Fibroblast of skin of left quadriceps (primary cell): ENCODE measurements at places on chromosomes 16 and 17.

- no peak for DNase-seq
These were observed at the start of gene HNF1B for GRCh38 chr17:37744961-37745800. Gene HNF1B, minus strand, starts transcription at chr17:37745059. Its CDS starts 175 bp downstream, at chr17:37744884.

DNA sequence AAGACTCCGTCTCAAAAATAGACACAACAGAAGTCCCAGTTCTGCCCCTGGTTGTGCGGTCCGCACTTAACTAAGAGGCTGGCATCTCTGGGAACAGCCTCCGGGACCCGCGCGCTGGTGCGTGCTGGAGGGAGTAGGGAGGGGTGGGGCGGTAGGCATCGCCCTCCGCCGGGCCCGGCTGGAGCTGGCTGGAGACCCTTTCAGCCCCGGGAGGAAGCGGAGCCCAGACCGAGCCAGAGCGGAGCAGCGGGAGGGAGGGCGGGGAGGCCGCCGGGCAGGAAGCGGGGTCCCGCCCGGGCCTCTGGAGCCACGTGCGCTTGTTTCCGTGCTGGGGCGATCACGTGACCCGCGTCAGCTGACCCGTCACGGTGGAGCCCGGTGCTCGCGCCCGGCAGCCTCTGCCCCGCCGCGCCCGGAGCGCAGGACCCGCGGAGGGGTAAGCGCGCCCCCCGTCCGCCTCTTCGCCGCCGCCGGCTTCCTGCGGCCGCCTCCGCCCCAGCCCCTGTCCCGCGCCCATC, at the start of gene WDR81:
TSS of gene WDR81 (plus strand) at position 354 of the 518 bp plus-strand sequence. CDS start 256 bp downstream, outside the sequence.
- DNase-seq: no peak

- DNase-seq: peak; percentile 76
These were observed 30.7 kb upstream of the ARHGAP17 start for GRCh38 chr16:25045696-25046381.

DNA sequence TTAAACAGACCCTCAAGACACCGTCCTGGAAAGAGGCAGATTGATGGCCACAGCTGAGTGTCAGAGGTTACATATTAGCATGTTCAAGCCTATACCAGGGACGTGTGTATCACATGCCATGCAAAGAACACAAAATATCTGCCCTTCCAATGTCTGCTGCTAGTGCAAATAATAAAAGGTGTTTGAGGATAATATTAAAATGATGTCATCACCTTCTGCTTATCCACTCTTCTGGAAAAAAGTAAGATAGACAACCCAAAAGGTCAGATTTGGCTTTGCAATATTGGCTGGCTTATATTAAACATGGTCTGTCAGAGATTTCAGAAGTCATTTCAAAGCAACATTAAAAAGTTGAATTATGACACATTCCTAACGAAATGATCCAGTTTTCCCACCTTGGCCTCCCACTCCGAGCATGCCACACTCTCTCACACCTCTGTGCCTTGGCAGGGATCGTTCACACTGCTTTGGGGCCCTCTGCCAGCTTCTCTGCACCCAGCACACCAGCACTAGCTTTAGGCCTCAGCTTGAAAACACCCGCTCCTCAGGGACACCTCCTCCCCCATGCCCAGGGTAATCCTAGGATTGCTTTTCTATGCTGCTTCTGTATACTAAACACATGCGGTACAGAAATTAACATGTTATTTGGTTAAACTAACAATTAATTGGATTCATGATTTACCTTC, 248.2 kb downstream of the NTN1 start:
- DNase-seq: no peak

DNA sequence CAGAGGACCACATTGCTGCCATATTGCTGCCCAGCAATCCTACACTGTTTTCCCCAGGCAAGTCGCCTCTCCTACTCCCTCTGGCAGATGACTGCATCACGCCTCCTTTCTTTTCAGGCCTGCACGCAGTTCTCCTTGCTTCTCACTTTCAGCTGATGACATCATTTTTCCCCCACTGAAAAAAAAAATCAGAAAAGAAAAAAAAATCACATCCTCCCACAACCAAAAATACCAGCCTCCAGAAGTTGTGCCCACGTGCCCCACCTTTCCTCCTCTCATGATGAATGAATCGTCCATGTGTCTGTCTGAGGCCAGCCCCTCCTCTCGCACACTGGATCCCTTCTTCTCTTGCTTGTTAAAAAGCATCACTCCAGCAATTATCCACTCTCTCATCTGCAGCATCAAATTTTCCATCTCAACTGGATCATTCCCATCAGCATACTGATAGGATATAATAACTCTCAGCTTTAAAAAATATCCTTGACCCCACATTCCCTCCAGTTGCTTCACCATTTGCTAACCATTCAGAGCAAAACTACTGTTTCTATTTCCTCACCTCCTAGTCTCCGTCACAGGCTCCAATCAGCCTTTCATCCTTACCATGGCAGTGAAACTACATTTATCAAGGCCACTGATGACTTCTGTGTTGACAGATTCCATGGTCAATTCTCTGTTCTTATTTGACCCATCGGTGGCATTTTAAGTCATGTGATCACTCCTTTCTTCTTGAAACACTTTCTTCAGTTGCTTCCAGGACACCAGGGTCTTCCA, 30.1 kb upstream of the DYNLL2 start:
- no peak for DNase-seq

DNA sequence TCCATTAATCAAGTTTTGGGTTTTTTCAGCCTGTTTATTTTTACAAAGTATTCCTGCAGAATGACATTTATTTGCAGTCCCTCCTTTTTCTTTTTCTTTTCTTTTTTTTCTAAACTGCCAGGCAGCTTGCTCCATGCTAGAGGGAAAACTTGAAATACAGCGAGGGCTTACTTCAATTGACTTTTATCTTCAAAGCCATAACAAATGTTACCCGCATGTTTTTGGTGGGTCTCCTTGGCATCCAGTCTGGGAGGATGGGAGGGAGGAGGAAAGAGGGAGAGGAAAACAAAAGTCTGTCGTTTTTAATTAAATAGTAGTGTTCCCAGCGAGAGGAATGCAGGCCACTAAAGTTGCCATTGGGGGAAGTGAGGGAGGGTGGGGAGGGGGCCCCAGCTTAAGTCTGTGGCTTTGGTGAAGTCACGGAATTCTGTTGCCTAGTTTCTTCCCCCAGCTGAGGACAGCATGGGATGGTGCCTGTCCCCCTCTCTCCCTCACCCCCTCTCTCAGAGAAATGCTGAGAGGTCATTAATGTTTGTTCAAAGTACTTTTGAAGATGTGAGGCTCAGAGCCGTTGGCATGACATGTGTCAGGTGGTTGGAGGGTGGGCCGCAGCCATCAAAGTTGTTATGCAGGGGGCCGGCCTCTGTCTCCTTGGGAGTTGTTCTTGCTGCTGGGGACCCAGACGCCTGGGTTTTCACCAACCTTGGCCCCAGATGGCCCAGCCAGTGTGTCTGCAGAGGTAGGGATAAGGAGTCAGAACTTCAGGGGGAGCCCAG, 2.9 kb downstream of the NKD1 start:
- no peak for DNase-seq

DNA sequence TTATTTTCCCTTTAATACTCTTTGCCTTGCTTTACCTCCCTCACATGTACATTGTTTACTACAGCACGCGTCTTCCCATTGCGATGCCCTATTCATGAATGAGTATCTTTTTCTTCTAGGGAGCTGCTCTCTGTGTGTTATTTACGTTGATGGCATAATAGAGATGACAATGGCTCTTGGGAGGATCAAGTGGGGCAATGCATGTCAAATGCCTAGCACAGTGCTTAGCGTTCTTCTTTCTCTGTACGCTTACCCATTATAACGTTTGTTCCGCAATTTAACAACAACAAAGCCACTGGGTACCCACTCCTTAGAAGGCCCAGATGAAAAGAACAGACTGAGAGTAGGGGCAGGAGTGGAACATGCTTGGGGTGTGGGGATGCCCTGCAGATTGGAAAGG, 271.6 kb upstream of the TNRC6C start:
- no peak for DNase-seq

GRCh38 chr17:19371259-19372010, 6.9 kb upstream of the MAPK7 start:
- no peak for DNase-seq

DNA sequence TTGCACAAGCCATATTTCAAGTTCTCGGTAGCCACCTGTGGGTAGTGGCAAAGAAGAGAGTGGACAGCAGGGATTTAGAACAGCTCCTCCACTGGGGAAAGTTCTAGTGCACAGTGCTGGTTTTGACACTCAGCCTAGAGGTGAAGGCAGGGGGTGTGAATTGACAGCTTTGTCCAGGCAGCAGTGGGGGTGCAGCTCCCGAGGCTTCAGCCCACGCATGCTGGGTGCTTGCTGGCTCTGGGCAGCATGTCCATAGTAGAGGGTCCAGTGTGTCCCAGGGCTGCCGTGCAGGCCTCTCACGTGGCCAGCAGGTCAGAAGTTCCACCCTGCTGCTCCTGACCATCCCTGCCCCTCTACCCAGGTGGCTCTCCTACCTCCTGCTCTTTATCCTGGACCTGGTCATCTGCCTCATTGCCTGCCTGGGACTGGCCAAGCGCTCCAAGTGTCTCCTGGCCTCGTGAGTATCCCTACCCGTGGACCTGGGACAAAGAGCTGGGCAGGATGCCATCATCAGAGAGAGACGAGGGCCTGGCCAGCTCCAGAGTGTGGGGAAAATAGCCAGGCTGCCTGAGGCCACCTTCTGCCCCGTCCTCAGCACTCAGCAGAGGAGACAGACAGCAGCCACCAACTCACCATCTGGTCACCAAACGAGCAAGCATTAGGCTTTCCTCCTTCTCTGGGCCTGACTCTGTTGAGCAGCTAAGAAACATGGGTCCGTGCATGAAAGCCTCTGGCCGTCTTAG, 29.8 kb downstream of the TTYH2 start:
- DNase-seq: no peak

- DNase-seq: no peak
These were observed 123.9 kb upstream of the CIBAR2 start for GRCh38 chr16:85235991-85236817.

DNA sequence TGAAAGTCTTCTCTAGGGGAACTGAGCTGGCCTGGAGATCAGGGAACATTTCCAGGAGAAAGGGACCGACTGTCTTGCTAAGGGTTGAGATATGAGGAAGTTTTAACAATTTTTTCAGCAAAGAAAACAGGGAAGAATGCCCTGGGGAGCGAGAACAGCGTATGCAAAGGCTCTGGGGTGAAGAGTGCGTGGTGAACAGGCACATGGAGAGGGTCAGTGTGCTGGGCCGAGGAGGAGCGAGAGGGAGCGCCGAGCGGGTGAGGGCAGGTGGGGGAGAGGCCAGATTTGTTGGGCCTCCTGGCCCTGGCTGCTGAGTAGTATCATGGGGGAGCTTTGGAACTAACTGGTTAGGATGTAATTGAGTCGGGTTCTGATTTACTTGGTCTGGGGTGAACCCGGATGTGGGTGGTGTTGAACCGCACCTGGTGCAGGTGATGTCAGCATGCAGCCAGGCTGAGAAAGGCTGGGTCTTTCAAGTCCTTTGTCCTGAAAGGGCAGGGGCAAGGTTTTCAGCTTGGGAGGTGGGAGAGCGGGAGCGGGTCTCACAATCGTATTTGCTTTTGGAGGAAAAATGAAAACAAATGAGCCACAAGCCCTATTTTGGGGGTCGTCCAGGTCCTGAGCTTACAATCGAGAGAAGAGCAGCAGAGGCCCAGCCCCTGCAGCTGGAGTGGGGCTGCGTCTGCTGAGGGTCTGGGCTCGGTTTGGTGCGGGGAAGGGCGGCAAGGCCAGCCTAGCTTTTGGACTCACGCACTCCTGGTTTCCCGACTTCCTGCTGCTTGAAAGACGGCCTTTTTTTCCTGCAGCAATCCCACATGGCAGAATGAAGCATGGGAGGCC, 11.1 kb upstream of the WFDC1 start:
- no peak for DNase-seq

- no peak for DNase-seq
These were observed 184.9 kb downstream of the RBFOX1 start for GRCh38 chr16:7517496-7517895.

DNA sequence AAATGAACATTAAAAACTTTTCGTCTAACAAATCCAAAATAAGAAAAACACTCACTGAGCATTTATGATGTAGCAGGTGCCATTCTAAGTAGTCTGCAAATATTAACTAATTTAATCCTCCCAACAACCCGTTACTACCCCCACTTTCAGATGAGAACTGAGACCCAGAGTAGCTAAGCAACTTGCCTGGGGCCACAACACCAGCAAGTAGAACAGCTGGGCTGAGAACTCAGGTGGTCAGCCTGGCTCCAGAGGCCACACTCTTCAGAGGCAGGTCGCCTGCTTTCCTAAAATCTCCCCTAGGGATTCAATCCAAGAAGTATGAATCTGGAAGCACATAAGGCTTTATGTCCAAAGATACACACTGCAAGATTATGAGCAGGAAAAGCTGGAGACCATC, 6.2 kb downstream of the MBTPS1 start:
- no peak for DNase-seq

DNA sequence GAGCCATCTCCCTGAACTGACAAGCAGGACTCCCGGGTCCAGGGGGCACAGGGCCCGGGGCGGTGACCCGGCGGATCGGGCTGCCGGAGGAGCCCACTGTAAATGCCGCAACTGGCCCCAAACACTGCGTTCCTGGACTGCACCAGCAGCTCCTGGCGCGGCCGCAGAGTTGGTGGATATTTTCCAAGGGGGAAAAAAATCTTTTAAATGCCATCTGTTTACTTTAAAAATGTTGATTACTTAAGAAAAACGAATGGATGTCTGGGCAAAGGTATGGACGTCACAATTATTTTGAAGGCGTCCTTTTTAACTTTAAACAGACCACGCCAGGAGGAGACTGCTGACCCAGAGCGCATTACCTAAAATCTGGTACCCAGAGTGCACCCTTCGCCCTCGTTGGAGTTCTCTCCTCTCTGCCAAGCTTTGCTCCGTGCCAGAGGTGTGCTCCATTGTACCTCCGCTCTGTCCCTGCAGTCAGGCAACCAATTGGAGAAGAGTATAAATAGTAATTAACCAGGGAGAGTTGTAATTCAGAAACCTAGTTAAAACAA, 3.4 kb downstream of the HS3ST3B1 start:
- no peak for DNase-seq

GRCh38 chr16:26554030-26554429, 512.7 kb upstream of the C16orf82 start:
- DNase-seq: no peak

DNA sequence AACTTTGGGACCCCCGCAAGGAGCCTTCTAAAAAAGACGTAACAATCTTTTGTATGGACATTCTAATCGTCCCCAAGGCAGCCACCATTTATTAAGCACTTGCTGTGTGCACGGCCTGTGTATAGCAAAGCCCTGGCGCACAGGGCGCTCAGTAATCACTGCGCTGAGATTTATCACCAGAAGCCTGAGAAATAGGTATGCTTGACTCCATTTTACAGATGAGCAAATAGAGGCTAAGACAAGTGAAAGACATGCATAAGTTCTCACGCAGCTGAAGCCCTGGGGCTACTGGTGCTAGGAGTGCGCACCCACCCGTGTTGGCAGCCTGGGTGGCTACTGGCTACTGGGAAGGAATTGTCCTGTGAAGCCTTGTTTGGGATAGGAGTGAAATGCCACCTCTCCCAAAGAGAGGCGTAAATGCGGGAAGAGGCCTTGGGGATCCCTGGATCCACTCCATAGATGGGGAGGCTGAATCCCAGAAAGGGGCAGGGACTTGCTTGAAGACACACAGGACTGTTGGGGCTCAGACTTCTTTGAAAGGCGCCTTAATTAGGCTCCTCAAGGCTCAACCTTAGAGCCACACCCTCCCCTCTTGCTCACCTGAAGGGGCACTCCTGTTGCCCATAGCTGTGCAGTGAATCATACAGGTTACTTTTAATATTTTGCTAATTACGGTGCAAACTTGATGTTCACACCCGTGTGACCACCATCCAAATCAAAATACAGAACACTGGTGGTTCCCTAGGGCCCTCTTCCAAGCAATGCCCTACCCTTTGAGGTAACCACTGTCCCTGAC, 634 bp upstream of the NATD1 start:
- DNase-seq: no peak
